Amygdala (tissue), 56 donors: ENCODE measurements at places on chromosomes 6 and 20.

DNA sequence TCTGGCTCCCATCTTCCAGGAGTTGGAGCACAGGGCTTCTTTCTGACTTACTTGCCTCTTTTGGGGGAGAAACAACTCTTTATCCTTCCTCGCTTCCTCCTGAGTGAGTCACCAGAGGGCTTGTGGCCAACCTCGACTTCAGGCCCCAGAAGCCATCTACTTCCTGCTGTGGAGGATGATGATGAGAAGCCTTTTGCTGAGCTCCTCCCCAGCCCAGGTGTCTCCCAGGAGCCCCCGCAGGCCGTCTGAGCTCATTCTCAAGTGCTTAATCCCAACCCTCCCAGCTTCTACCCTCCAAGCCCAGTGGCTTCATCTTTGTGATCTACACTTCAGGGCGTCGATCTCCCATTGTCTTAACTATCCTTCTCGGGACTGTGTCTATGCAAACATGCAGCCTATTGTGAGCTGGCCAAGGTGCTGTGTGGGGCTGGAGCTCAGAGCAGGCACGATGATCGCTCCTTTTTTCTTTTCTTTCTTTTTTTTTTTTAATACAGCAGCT lies 27.9 kb downstream of the SDCBP2 start:
- DNase-seq = no peak

GRCh38 chr6:166772518-166772917 lies 145.5 kb upstream of the RPS6KA2 start:
- DNase-seq = no peak

DNA sequence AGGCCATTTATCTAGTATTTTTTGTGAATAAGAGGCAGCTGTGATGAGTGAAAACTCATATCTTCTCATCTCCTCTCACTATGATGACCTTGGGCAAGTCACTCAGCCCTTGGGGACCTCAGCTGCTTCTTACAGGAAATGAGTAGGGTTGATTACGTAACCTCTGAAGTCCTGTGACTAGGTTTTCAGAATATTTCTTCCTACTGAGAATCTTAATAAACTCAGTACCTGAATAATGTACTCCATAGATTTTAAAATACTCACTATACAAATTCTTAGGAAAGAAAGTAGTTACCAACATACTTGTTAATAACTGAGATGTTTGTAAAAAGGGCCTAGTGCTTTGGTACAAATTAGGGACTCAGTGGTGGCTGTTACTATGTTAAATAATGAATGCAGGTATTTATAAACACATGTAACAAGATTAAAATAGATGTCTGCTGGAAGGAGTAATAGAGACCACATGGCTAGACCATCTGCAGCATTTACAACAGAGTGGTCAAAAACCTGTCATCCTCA lies 60.9 kb downstream of the RPRD1B start:
- DNase-seq = no peak

GRCh38 chr20:21111416-21111815 lies 5.3 kb upstream of the LINC00237 start:
- DNase-seq = no peak

DNA sequence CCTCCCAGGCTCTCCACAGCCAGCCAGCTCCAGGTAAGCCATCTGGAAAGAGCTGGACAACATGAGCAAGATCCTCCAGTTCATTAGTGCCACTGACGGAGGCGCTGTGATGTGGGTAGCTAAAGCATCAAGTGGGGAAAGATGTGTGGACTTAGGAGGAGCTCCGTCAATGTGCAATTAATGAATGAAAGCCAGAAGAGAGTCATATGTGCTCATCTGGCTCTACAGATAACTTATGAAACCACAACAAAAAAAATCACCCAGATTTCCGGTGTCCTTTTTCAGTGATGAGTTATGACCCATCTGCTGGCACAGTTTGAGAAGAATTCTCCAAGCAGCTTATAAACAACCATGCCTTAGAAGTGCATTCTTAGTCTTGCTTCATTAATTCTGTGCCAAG lies 311.7 kb upstream of the PLCB4 start:
- DNase-seq = no peak

GRCh38 chr6:63677282-63677681 lies 41.7 kb downstream of the PHF3 start:
- DNase-seq = no peak

GRCh38 chr20:45019762-45020123 lies 53.4 kb downstream of the STK4 start:
- no peak for DNase-seq

GRCh38 chr6:43016176-43016942 lies 2.3 kb downstream of the KLHDC3 start:
- no peak for DNase-seq

DNA sequence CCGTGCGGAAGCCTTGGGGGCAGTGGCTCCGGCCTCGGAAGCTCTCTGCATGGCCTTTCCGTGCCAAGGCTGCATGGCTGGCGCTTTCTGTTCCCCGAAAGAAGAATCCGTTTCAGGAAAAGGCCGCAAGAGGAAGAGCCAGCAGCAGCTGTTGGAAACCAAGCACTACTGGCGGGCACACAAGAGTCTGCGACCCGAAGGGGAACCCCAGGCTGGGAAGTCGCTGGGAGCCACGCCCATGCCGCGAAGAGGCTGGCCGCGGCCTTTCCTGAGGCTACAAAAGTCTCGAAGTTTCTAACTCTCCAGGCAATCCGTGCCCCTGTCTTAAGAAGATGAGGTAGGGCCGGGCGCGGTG lies at the start of gene CGAS:
TSS of gene CGAS (minus strand) at position 191 of the 355 bp plus-strand sequence. CDS start at position 75, 116 bp downstream.
- DNase-seq = peak; percentile 6

DNA sequence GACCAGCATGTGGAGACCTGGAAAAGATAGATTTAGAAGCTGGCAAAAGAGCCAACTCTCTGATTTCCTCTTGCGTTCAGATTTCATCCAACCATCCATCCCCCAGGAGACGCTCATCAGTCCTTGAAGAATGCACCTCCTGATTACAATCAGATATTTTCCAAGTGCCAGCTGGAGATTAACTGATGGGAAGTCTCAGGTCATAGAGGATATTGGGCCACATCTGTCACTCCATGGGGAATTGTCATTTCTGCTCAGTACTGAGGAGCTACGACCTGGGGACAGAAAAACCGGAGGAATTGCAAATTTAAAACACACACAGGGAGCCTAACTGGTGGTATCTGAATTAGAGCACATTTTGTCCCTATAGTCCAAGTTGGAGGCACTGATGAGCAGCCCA lies 496.2 kb upstream of the SULF2 start:
- DNase-seq = no peak

GRCh38 chr6:5305968-5306626 lies 44.8 kb downstream of the FARS2 start:
- DNase-seq = no peak

DNA sequence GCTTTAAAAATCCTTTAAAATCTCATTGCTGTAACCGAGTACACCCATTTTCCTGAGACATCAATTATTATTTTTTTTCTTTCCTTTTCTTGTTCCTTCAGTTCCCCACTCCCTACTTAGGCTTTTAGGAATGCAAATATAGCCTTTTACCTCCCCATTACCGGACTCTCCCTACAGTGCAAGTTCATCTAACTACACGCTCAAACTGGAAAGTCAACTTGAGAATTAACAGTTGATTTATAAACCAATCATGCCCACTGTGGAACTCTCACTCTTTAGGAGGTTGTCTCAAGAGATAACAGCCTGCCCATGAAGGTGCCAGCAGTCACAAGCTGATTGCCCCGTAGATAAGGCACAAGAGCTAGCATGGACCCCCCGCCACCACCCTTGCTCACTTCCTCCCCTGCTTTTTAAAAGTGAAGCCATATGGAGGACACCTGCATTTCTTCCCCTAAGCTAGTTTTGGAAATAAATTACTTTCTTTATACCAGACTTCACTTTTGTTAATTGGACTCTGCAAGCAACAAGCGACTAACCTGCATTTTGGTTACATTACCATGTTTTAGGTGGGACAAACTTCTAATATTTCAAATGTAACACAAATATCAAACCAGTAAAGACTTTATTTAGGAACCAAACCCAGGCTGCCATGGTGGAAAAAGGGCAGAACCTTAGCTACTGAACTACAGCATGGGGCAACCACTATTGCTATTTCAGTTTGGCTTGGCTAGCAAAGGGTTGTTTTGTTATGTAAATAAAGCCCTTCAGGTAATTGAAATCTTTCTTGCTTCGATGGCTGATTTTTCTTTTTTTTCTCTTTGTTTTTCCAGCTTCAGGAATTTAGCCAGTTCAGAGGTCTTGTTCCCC lies 34.9 kb downstream of the UBD start:
- DNase-seq = no peak

GRCh38 chr6:74070091-74070490 lies 374.1 kb downstream of the CD109 start:
- DNase-seq = no peak

GRCh38 chr6:128135325-128135724 lies 234.5 kb upstream of the THEMIS start:
- no peak for DNase-seq

- DNase-seq = no peak
These were observed 523.4 kb downstream of the TENT5A start for GRCh38 chr6:81228912-81229555.

DNA sequence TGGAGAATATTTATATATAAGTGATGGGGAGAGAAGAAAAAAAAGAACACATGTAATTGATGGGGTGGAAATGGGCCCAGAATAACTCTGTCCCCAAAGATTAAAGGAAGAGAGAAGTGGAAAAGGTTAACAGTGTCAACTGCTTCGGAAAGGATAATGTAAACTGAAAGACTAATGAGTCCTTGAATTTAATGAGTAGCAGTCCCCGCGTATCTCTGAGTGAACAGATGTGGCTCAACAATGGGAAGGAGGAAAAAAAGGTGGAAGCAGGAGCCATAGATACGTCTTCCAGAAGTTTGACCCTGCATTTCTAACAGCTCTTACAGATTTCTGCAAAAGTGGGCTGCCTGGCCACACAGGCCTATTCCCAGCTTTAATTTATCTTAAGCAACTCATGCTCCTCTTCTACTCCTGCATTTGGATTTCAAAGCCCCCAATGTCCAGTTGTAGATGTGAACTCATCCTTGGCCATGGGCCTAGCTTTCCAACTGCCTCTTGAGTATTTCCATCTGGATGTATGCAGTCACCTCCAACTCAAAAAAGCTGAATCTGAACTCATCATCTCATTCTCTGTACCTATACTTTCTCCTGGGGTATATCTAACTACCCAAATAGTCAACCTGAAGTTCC lies 61.3 kb downstream of the DST start:
- DNase-seq = no peak

GRCh38 chr20:46021361-46022359 lies 7.4 kb upstream of the SLC12A5 start:
- DNase-seq = peak; percentile 75

GRCh38 chr6:106731144-106731842 lies 101.9 kb downstream of the QRSL1 start:
- no peak for DNase-seq

- DNase-seq = no peak
These were observed 16.9 kb upstream of the TAB2 start for GRCh38 chr6:149300563-149300962.

- no peak for DNase-seq
These were observed 48.3 kb upstream of the PROKR2 start for GRCh38 chr20:5364997-5365597.

DNA sequence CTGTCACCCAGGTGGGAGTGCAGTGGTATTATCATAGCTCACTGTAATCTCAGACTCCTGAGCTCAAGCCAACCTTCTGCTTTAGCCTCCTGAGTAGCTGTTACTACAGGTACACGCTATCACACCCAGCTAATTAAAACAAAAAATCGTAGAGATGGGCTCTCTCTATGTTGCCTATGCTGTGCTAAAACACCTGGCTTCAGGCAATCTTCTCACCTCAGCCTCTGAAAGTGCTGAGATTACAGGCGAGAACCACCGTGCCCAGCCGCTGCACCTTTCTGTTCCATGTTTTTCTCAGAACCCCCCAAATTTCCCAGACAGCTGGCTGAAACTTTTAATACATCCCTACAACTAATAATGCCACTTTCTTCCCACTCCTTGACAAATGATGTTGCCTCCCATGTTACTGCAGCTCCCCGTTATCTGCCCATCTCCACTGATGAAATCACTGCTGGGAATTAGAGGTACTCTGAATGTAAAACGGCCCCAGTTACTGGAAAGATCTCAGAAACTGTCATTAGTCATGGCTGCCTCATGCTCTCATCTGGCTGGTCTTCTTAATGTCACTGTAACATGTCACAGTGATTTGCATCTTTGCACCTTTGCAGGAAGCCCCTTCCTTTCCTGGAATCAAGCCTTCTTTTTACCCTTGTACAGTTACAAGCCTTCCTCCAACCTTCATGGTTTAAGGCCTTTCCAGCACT lies 697.5 kb downstream of the PRKN start:
- DNase-seq = no peak

- no peak for DNase-seq
These were observed 16.7 kb downstream of the FARS2 start for GRCh38 chr6:5278047-5278446.

- no peak for DNase-seq
These were observed 16.0 kb upstream of the GSTA2 start for GRCh38 chr6:52779237-52779636.

DNA sequence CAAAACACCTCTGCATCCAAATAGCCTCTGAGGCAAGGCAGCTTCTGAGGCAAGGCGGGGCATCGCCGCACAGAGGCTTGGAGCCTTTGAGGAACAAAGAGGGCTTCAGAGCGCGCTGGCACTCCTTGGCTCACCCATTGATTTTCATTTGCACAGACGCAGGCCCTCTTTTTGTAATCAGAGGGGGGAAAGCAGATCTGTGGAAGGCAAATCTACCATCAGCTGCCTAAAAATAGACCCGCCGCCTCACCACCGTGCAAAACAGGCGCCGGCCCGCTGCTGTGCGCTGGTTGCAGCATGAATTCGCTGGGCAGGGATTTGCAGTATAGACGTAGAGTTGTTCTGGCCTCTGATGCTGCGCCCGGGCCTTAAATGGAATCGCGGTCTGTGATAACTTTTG lies 69.9 kb upstream of the STMND1 start:
- DNase-seq = peak; percentile 20

GRCh38 chr20:58667975-58668374 lies 16.9 kb downstream of the STX16 start:
- no peak for DNase-seq

DNA sequence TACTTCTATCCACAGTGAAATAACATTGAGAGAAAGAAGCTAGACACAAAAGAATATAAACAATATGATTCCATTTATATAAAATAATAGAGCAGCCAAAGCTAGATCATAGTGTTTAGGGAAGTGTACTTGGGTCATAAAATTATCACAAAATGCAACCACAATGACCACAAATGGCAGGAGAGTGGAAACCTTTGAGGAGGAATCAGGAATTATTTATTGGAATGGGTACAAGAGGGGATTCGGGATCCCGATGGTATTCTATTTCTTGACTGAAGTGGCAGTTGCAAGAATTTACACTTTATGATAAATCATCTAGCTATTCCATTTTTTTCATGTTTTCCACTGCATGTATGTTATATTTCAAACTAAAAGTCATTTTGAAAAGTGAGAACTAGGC lies 76.1 kb downstream of the IPCEF1 start:
- DNase-seq = no peak

- DNase-seq = no peak
These were observed 46.1 kb downstream of the SLC13A3 start for GRCh38 chr20:46605181-46605580.

- DNase-seq = peak; percentile 68
These were observed 11.2 kb upstream of the PSMG4 start for GRCh38 chr6:3247255-3248146.

- DNase-seq = no peak
These were observed 659.9 kb downstream of the EPM2A start for GRCh38 chr6:145075425-145075824.

GRCh38 chr6:30893001-30893591 lies 8.8 kb downstream of the DDR1 start:
- DNase-seq = no peak

- no peak for DNase-seq
These were observed 140.8 kb downstream of the VEGFA start for GRCh38 chr6:43910638-43911353.

- DNase-seq = no peak
These were observed 977 bp downstream of the HMGN4 start for GRCh38 chr6:26539071-26539615.

GRCh38 chr6:159084493-159085091 lies 39.8 kb upstream of the TAGAP start:
- no peak for DNase-seq
